ENCODE measurements at places on chromosomes 2 and 18.

GRCh38 chr18:6764382-6764781 lies 34.9 kb downstream of the ARHGAP28 start:
- no peak for DNase-seq

- no peak for DNase-seq
Observed at GRCh38 chr2:100818003-100818605, 1.8 kb upstream of the NPAS2 start.

- no peak for DNase-seq
Observed at GRCh38 chr2:28274911-28275685, 117.6 kb upstream of the FOSL2 start.

DNA sequence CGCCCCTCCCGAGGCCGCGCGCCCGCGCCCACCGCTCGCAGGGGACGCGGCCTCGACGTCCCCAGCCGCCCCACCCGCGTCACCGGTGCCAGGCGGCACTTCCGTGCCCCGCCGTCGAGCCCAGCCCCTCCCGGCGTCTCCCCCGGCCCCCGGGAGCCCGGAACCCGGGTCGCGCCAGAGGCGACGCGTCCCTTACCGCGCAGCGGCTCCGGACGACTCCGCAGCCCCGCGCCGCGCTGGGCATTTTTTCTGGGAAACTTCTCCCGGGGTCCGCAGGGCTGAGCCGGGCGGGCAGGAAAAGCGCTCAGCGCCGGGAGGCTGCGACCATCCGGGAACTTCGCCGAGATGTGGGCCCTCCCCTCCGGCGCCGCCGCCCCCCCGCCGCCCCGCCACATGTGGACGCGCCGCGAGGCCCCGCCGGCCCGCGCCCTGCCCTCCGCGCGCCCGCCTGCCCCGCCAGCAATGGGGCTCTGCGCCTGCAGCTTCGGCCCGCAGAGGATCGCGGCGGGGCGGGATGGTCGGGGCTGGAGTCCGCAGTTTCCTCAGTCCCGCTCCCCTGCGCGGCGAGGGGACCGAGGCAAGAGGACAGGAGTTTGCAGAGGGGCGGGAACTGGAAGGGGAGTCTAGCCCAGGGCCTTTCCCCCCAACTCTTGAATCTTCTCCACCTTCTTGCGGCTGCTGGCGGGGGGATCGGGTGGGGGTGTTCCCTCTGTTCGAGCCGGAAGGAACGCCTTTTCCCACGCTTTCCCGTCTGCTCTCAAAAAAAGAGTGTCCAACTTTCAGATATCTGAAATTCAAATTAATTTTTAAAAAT lies 81.5 kb downstream of the CHRNA1 start:
- DNase-seq: peak; percentile 27

DNA sequence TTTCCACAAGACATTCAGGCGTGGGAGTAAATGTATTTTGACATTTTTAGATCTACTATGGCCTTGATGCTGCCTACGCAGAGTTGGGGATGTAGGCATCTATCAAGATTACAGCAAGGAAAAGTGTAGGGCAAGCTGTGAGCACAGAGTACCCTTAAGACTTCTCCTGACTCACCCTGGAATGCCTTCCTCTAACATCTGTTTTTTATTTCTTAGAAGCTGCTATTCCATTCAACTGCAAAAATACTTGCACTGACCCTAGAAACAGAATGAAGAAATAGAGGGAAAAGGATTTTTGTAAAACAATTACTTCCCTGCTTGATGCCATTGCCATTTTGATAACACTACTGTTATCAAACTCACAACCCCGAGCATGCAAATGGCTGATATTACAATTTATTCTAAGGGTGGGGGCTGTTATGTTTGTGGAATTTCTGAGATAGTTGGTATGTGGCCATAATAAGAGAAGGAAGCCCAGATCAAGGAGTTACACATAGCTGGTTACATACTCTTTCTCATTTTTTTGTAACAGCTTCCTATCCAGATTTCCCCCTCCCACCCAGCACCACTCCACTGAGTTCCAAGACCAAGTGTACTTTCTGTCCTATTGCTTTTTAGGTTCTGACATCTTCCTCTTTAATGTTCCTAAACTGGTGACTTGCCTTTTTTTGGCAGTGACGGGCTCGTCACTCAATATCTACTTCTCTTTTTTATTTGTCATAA lies 6.0 kb upstream of the ROCK1 start:
- no peak for DNase-seq

GRCh38 chr2:95023222-95023597 lies 2.3 kb upstream of the MAL start:
- DNase-seq: peak; percentile 34

- no peak for DNase-seq
Observed at GRCh38 chr2:79630972-79631557, 118.2 kb downstream of the CTNNA2 start.

DNA sequence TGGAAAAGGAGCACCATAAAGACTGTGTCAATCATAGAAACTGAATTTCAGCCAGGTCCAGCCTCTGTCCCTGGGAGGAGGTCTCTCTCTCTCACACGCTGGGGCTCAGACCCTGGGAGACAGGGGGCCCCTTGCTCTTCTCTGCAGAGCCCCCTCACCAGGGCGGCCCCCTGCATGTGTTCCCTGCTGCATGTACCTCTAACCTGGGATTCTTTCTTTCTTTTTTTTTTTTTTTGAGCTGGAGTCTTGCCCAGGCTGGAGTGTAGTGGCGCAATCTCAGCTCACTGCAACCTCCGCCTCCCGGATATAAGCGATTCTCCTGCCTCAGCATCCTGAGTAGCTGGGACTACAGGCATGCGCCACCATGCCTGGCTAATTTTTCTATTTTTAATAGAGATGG lies 46.5 kb downstream of the TPO start:
- no peak for DNase-seq

DNA sequence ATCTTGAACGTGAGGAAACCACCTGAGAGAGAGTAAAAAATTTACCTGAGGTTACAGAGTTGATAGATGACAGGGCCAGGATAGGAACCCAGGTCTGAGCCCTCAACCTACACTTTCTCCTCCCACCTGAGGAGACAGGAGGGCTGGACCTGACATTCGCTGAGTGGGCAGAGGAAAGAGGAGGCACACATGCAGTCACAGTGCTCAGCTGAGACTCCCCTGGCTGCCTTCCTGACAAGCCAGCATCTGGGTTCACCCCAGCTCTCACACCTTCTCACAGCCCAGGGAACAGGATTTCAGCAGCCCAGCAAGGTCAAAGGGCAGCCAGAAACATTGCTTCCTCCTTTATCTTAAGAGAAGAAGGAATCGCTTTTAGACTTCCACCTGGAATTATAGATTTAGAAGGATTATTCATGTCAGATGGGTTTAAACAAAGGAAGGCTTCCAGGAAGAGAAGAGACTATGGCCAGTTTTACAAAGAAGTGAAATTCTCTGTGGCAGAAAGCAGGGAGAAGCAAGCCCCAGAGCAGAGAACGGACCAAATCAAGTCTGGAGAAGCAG lies 18.1 kb upstream of the PKDCC start:
- no peak for DNase-seq

DNA sequence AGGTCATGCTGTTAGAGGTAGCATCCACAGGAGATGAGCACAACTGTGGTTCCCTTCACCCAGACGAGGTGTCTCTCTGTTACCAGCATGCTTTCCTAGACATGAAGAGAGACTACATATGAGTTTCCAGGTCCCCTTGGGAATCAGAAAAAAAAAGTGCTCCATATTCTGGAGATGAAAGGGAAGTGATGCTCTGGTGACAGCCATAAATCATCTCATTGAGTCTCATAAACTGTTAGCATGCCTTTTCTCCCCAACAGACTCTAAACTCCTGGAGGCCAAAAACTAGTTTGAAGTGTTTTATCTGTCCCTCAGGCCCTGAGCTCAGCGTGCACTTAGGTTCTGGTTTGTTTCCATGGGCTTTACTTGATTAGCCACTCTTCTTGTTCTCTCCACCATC lies 124.6 kb upstream of the CREB1 start:
- no peak for DNase-seq

GRCh38 chr2:40758401-40759155 lies 306.7 kb upstream of the SLC8A1 start:
- DNase-seq: no peak

DNA sequence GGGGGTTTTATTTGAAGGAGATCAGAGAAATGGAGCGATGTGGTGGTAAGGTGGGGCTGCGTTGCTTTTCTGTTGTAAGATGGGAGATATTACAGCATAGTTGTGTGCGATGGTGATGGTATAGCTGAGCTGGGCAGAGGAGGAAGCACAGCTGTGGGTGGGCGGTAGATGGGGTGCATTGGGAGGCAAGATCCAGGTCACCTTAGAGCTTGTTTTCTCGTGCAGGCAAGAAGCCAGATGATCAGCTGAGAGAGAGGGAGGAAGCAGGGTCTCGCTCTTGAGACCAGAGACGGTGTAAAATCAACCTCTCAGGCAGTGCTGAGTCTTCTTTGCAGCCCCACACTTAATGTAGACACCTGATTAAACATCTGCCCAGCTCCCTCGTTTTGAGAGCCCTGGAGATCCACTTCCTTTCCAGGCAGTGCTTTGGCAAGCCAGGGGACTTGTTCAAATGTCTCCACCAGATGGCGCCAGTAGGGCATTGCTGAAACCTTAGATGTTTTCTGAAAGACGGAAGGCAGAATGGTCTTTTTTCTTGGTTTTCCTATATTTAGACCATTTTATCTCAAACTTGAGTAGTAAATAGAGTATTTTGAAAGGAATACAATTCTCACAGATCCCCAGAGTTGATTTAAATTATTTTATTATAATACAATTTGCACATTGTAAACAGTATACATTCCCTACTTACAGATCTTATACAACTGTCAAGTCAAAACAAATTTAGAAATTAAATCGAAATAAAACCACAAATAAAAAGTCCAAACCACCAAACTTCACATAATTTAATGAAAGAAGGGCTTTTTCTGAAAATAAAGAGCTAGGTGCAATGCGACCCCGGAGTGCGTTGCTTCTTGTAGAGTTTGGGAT lies 21.1 kb upstream of the LYPD6B start:
- peak; percentile 44 for DNase-seq

- no peak for DNase-seq
Observed at GRCh38 chr2:10798783-10799182, 13.8 kb downstream of the PDIA6 start.

- no peak for DNase-seq
Observed at GRCh38 chr2:210190345-210190744, 19.1 kb upstream of the KANSL1L start.
